ENCODE measurements at places on chromosomes 1 and 21. TPM values are rescaled to one million over a fixed set of nuclear protein-coding genes. Genes with fewer than 3 reads are reported as not detected.

The OVAAL gene
- not detected for total RNA-seq

The GBP7 gene
- total RNA-seq = not detected

The RORC gene
- not detected for total RNA-seq

DNA sequence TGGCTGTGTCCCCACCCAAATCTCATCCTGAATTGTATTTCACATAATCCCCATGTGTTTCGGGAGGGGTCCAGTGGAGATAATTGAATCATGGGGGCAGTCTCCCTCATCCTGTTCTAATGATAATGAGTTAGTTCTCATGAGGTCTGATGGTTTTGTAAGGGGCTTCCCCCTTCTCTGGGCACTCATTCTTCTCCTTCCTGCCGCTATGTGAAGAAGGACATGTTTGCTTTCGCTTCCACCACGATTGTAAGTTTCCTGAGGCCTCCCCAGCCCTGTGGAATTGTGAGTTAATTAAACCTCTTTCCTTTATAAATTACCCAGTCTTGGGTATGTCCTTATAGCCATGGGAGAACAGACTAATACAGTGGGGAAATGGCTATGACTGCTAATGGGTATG, 72.7 kb upstream of the ZNF648 start:
- no peak for DNase-seq

- no peak for DNase-seq
Observed at GRCh38 chr1:204296431-204296988, 63.2 kb downstream of the PLEKHA6 start.

- no peak for DNase-seq
Observed at GRCh38 chr1:240820816-240821215, 208.9 kb upstream of the GREM2 start.

DNA sequence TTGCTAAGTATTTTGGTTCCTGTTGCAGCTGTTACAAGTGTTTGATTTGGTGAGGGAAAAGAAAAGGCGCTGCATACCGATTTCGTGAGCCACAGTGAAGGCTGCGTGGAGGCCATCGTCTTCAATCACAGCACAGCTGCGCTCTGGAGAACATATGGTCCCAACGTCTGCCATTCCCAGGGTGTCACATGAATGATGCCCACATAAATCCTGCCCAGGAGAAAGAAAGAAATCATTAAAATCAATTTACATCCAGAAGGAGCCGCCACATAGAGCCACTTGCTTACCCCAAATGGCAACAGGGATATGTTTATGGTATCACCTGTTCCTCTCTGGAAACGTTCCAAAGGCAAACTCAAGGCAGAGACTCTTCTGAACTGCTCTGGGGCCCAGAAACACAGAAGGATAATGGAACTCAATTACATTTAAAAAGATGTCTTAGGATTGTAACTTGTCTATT, 12.2 kb downstream of the ADAMTS5 start:
- DNase-seq = no peak

GRCh38 chr1:156086256-156086662, 4.0 kb upstream of the MEX3A start:
- peak; percentile 78 for DNase-seq

DNA sequence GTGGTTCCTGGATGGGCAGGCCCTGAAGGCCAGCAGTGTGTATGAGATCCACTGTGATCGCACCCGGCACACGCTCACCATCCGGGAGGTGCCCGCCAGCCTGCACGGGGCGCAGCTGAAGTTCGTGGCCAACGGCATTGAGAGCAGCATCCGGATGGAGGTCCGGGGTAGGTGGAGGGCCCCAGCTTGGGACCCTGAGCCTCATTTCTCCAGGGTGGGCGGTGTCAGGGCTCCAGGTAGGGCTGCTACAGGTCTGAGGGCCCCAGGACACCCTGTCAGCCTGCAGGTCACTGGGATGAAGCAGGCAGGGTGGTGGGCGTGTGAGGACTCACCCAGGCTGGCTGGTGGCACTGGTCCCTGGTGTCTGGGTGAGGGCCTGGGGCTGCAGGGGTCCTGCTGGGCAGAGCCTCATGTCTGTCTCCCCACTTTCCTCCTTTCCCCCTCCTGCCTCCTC, 7.8 kb downstream of the OBSCN start:
- DNase-seq = no peak

DNA sequence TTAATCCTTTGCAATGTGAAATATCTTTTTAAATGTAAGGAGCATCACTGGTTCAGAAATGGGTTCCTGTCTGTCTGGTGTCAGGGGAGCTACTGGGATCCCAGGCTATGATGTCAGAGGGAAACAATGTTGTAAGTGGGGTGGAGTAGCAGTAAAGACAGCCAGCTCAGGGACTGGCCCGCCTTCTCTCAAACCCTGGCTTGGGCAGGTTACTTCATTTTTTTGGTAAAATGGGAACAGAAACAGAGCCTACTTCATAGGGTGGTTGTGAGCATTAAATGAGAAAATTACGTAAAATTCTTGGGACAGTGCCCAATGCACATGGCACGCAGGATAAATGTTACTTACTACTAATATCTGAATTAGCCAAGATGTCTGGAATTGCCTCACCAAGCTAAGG, 30.7 kb upstream of the IL20 start:
- DNase-seq = no peak

DNA sequence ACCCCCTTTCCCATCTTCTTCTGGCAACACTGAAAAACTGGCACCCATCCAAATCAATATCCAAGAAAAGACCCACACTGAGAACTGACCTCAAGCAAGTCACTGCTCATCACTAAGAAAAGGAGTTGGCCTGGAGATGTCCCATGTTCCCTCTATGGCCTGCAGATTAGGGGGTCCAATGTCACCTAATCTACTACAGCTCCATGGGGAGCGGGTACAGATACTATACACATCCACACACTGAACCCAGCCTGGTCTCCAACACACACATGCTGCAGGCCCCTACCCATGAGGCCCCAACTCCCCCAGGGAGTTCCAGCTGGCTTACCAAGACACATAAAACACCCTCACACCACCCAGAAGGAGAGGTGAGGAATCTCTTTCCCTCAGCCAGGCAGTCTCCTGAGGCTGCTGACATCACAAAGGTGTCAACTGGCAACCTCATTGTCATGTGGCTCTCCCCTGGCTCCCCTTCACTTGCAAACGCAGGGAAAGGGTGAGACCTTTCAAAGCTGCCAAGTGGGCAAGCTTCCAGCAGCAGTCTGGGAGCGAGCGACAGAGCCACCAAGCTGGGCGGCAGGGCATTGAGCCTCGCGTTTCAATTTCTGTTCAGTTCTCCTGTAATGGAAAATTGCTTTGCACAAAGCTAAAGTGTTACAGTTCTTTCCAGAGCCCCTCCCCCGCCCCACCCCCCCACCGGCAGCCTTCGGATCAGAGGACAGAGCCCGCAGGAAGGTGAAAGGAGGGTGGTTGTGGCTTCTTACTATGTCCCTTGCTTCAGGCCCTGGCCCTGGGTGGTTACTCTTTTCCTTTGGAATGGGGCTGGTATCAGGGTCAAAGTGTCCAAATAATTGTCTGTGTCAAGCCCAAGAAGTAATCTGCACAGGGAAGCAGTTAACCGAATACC, at the start of gene LRRC52:
TSS of gene LRRC52 (plus strand) at position 469 of the 907 bp plus-strand sequence. CDS start at position 766, 297 bp downstream.
- DNase-seq = no peak

DNA sequence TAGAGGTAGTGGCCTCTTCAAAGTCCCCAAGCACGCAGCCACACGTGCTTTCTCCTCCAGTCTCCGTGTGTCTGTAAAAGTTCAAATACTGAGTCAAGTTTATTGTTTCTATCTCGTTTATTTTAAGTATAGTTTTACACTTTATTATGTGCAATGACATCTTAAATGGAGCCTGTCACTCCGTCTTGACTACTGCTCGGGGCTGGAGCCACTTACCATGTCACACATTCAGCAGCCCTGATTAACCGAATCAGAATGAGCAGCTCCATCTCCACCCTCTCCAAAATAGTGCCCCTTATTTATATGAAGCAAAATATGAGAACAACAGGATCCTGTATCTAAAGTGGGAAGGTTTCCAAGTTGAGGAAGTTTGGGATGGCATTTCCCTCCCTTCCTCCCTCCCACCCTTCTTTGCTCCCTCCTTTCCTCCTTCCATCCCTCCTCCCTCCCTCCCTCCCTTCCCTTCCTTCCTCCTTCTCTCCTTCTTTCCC, 201.0 kb downstream of the PBX1 start:
- DNase-seq = no peak

- DNase-seq = no peak
Observed at GRCh38 chr1:31685795-31686194, 18.0 kb downstream of the COL16A1 start.

DNA sequence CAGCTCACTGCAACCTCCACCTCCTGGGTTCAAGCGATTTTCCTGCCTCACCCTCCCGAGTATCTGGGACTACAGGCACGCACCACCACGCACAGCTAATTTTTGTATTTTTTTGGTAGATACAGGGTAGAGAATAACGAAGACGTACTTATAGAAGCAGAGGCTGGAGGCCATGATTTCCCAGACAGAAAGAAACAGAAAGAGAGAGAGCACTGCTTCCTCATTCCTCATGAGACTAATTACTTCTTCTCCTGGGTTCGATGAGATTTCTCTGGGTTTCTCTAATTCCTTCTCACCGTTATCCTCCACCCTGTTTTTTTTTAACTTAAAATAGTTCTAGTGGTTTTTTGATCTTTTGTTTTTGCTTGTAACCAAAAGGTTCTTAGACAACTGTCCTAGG, 23.4 kb upstream of the PTP4A2 start:
- DNase-seq = no peak

DNA sequence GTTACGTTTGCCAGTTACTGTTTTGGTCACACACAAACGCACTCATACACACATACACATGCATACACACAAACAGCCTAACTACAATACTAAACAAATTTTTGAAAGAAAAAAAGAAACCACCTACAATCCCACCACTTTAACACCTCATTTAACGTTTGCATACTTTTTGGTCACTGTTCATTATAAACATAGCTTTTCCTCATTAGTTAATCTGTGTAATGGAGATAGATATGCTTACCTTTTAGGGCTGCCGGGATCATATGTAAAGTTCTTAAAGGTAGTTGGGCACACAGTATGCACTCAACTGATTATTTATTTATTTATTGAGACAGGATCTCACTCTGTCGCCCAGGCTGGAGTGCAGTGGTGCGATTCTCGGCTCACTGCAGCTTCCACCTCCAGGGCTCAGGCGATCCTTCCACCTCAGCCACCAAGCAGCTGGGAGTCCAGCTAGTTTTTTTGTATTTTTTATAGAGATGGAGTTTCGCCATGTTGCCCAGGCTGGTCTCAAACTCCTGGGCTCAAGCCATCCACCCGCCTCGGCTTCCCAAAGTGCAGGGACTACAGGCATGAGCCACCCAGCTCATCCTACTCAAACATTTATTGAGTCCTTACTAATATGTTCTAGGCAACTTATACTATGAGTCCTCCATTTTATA, 677 bp upstream of the BCL10 start:
- DNase-seq = no peak

All from lung microvascular endothelial cell (primary cell).